ENCODE measurements at places on chromosomes 16 and 17. TPM values are rescaled to one million over a fixed set of nuclear protein-coding genes. Genes with fewer than 3 reads are reported as not detected.

The MVP gene
- 303 TPM for total RNA-seq

The FBXW10 gene
- total RNA-seq, result not detected

DNA sequence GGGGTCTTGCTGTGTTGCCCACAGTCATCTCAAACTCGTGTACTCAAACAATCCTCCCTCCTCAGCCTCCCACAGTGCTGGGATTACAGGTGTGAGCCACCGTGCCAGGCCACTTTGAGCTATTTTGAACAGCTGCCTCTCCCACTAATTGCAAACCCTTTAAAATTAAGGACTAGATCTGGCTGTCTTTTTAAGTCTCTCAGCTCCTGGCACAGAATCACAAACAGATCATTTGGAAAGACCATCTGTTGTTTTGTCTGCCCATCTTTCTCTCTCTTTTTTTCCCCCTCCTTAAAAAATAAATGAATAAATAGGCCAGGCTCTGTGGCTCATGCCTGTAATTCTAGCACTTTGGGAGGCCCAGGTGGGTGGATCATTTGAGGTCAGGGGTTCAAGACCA, 10.9 kb upstream of the STAT3 start:
- peak; percentile 59 for DNase-seq

GRCh38 chr17:80773243-80773991, 218.2 kb upstream of the CHMP6 start:
- no peak for DNase-seq

GRCh38 chr16:28172336-28172735, 39.4 kb downstream of the XPO6 start:
- no peak for DNase-seq
